ENCODE measurements at places on chromosomes 3 and 15. TPM values are rescaled to one million over a fixed set of nuclear protein-coding genes. Genes with fewer than 3 reads are reported as not detected.
A peak's percentile ranks its signal among the peaks of the same experiment; 100 is the strongest.

DNA sequence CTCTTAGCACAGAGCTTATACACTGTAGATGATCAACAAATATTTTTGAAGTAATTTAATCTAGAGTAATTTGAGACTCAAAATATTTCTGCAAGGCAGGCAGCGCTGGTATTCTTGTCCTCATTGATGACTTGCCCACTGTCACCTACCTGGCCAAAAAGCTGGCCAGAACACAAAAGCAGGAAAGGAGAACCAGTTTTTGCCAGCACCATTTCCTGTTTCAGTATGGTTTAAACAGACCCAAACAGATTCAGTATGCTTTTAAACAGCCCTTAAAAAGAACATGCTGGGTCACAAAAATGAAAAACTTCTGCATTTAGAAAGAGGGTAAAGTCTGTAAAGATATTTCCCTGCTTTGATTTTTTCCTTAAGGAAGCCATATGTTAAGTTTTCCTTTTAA is 42.3 kb upstream of the ZNF280D start:
- no peak for DNase-seq

DNA sequence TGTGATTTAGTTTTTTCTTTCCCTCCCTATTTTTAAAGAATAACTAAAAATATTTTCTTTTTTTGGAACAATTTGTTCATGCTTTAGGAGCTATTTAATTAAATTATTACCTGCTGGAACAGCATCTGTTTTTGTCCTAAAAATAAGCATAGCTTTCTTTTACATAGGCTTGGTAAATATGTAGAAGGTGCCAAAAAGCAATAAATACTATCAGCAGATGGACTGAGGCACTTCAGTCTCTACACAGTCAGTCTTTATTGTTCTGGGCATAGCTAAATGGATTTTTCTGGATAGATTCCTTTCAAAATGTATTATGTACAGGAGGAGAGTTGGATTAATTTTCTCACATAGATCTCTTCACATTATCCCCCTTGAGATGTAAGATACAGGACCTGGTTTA is 223.5 kb downstream of the NAALADL2 start:
- DNase-seq: no peak

GRCh38 chr3:139202226-139202958 is 141.4 kb upstream of the MRPS22 start:
- peak; percentile 10 for DNase-seq

DNA sequence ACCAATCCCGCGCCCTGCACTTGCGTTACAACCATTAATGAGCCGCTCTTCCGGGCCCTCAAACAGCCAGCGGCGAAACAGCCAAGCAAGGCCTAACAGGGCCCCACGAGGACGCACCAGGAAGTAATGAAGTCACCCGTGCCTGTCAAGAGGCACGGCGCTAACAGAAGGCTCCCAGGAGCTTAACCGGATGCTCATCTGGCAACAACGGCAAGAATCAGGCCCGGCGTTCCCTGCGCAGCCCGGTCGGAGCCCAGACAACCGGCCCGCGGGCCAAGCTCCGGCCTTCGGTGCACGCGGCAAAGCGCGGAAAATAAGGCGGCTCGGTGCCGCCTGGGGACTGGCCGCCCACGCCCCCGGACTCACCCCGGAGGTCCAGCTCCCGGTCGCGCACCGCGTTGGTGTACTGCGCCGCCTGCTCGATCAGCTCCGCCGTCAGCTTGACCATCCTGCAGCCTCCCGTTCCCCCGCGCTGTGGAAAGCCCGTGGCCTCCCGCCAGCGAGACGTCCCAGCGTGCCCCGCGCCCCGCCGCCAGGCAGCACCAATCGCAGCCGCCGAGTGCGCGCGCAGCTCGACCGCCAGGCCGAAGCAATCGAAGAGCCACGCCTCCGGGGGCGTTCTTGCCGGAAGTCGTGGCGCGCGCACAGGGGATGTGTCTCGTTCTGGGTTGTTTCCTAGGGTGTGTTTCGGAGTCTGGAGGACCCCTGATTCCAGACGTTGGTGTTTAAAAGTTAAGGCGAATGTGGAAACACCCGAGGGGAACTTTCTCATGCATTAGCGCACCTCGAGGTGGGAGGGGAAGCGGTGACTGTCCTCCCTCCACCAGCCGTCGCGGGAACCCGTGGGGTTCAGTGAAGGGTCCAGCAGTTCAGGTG is at the start of gene SNRPA1:
SNRPA1 (minus strand) TSS at position 518 of the 876 bp plus-strand sequence; CDS start at position 448, 70 bp downstream.
- no peak for DNase-seq

DNA sequence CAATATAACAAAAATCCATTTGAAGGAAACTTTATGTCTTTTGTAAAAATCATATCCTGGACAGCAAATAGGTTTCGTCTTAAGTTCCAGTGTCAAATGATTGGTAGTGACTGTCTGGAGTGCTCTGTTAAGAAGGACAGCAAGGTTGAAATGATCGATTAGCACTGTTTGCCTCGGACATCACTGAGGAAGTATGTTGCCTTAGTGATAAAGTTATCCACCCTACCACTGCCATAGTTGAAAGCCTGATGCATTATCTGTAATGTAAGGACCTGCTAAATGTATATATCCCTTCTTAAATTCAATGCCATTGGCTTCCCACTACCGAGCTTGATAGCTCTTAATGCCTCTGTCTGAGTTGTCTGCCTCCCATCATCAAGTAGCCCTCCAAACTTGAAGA is 70.0 kb downstream of the CFAP20DC start:
- DNase-seq: no peak

GRCh38 chr3:40302784-40303183 is 6.7 kb upstream of the EIF1B start:
- no peak for DNase-seq

DNA sequence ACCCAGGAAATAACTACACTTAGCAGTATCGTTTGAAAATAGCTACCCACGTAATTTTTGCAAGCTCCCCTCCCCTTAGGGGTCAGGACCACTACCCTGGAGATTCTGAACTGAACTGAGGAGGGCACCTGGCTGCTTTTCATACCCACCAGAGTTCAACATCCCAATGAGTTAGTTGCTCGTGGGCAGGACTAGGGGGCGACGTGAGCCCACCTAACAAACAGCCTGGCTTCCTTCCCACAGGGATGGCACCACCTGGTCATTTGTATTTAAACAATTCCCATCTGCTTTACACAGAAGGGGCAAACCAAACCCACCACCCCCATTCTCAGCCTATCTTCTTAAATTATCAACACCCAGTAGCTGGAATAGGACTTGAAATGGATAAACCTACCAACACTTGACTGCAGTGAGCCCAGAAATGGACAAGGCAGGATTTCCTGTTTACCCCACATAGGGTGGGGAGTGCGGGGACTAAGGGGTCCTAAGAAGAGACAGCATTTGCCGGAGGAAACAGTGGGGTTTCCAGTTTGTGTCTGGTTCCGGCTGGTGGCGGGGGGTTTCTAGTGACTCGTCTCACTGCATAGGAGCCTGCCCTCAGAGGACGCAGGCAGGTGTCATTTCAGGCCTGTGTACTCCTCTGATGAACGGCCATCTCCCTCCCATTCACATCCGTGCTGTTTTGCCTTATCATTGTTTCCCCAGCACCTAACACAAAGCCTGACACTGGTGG is 11.6 kb upstream of the VGLL4 start:
- DNase-seq: no peak

DNA sequence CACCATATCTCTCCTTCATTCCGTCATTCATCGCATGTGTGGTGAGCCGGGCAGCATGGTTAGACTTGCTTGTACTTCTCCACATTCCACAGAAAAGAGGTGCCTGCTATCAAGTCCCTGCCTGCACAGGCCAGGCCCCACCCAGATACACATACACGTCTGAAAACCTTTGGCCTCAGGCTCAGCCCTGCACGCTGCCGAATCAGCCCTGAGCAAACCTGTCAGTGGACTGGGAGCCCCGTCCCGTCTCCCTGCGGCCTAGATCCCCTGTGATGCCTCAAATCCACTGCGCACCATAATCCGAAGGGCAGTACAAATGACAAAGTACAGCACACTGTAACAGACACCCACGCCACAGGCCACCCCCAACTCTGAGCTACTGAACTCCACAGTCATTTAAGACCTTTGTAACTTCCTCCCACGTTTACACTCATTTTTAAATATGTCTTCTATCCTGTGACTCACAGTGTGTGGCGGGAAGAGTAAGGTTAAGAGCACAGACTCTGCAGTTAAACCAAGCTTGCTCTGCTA is 67.1 kb downstream of the MB21D2 start:
- no peak for DNase-seq

Gene TP53BP1
- 80.3 TPM for total RNA-seq

Gene NEK10
- total RNA-seq: 5.7 TPM

Gene OIP5
- 26.7 TPM for total RNA-seq

Data from Panc1 (cell line).